ENCODE measurements at places on chromosomes 12 and 14. TPM values are rescaled to one million over a fixed set of nuclear protein-coding genes. Genes with fewer than 3 reads are reported as not detected.

GRCh38 chr14:84760489-84761126 is 769.3 kb upstream of the FLRT2 start:
- DNase-seq, result no peak
- H3K27ac ChIP-seq, result no peak overlapping the region
- no peaks in the 10 kb centered on the region for H3K36me3 ChIP-seq
- no peaks in the 10 kb centered on the region for H3K4me1 ChIP-seq

- no peaks in the 10 kb centered on the region for H3K27me3 ChIP-seq
- peaks cover 16% of the 10 kb centered on the region for H3K4me1 ChIP-seq
- H3K27ac ChIP-seq, result no peak overlapping the region
- DNase-seq, result peak; percentile 8
- peak overlapping the region; percentile 99 for H3K4me3 ChIP-seq
- H3K36me3 ChIP-seq, result peaks cover 20% of the 10 kb centered on the region
Measured at GRCh38 chr12:132142679-132143335, 1.3 kb downstream of the DDX51 start.

GRCh38 chr14:26984311-26985177 is 386.7 kb upstream of the NOVA1 start:
- H3K27ac ChIP-seq, result no peak overlapping the region
- no peaks in the 10 kb centered on the region for H3K36me3 ChIP-seq
- H3K4me1 ChIP-seq, result no peaks in the 10 kb centered on the region
- H3K4me3 ChIP-seq, result no peak overlapping the region
- peak; percentile 94 for DNase-seq
- H3K27me3 ChIP-seq, result no peaks in the 10 kb centered on the region

GRCh38 chr12:113232840-113233585 is 11.7 kb downstream of the TPCN1 start:
- peak overlapping the region; percentile 66 for H3K27ac ChIP-seq
- DNase-seq, result no peak
- H3K4me3 ChIP-seq, result no peak overlapping the region
- H3K36me3 ChIP-seq, result peaks cover 79% of the 10 kb centered on the region
- H3K4me1 ChIP-seq, result no peaks in the 10 kb centered on the region
- no peaks in the 10 kb centered on the region for H3K27me3 ChIP-seq

GRCh38 chr12:109590566-109590965 is 17.0 kb downstream of the MVK start:
- peaks cover 99% of the 10 kb centered on the region for H3K36me3 ChIP-seq
- no peak for DNase-seq
- H3K4me1 ChIP-seq, result no peaks in the 10 kb centered on the region
- no peaks in the 10 kb centered on the region for H3K27me3 ChIP-seq

- no peak overlapping the region for H3K4me3 ChIP-seq
- DNase-seq, result no peak
- H3K4me1 ChIP-seq, result peaks cover 58% of the 10 kb centered on the region
- no peaks in the 10 kb centered on the region for H3K36me3 ChIP-seq
Measured at GRCh38 chr12:26941215-26941594, 2.9 kb downstream of the FGFR1OP2 start.

GRCh38 chr14:103444837-103445524 is 59.8 kb downstream of the MARK3 start:
- H3K4me3 ChIP-seq, result no peak overlapping the region
- H3K36me3 ChIP-seq, result no peaks in the 10 kb centered on the region
- H3K4me1 ChIP-seq, result no peaks in the 10 kb centered on the region
- DNase-seq, result no peak
- no peaks in the 10 kb centered on the region for H3K27me3 ChIP-seq
- no peak overlapping the region for H3K27ac ChIP-seq

GRCh38 chr12:42502682-42503081 is 86.9 kb downstream of the PRICKLE1 start:
- H3K36me3 ChIP-seq, result no peaks in the 10 kb centered on the region
- DNase-seq, result no peak
- no peak overlapping the region for H3K4me3 ChIP-seq
- no peaks in the 10 kb centered on the region for H3K27me3 ChIP-seq

- H3K27me3 ChIP-seq, result no peaks in the 10 kb centered on the region
- DNase-seq, result no peak
Measured at GRCh38 chr12:66688846-66689439, 10.1 kb upstream of the GRIP1 start.

DNA sequence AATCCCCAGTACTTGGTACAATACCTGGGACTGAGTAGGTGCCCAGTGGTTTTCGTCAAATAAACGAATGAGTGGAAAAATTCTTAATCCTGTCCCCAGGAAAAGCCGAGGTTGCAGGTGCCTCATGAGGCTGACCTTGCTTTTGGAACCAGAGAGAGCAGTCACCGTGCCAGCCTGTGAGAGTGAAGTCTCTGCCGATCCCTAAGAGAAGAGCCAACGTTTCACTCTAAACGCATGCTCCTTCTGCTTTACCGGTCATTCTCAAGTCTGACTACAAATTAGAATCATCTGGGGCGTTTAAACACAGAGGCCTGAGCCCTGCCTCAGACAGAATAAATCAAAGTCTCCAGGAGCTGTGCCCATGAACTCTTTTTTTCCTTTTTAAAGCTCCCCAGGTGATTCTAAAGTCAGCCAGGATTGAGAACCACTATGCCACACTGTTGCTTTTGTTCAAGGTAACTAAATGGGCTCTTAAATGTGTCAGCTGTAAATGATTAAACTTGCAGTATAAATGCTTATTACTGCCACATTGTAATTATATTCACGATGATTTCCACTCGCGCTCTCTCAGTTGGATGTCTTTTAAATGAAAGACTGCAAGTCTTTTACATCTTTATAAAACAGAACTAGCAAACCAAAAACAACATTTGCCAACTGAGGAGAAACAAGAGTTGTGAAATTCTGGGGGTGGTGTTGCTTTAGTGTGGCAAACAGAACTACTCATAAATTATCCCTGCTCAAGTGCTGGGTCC is 26.9 kb downstream of the TCP11L2 start:
- H3K4me1 ChIP-seq, result peaks cover 12% of the 10 kb centered on the region
- H3K27ac ChIP-seq, result no peak overlapping the region
- H3K4me3 ChIP-seq, result no peak overlapping the region
- no peak for DNase-seq
- H3K27me3 ChIP-seq, result no peaks in the 10 kb centered on the region

DNA sequence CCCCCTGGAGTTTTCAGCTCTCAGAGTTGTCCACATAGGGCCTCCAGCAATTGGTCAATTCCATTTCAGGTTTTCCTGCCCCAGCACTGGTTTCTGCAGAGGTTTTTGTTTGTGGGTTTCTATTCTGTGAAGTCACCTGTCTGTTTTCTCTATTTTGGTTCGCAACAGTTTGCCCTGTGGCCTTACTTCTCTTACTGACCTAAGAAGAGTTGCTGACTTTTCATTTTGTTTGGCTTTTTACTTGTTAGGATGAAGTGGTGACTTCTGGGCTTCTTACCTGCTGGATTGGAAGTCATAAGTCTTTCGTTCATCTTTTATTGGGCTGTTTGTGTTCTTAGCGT is 196.4 kb upstream of the PARP11 start:
- no peak for DNase-seq
- peaks cover 4% of the 10 kb centered on the region for H3K27me3 ChIP-seq
- no peaks in the 10 kb centered on the region for H3K4me1 ChIP-seq
- H3K4me3 ChIP-seq, result no peak overlapping the region
- H3K36me3 ChIP-seq, result no peaks in the 10 kb centered on the region

GRCh38 chr12:92051441-92051840 is 94.2 kb downstream of the BTG1 start:
- H3K27me3 ChIP-seq, result no peaks in the 10 kb centered on the region
- DNase-seq, result no peak
- no peaks in the 10 kb centered on the region for H3K4me1 ChIP-seq
- H3K27ac ChIP-seq, result no peak overlapping the region
- no peaks in the 10 kb centered on the region for H3K36me3 ChIP-seq
- H3K4me3 ChIP-seq, result no peak overlapping the region

DNA sequence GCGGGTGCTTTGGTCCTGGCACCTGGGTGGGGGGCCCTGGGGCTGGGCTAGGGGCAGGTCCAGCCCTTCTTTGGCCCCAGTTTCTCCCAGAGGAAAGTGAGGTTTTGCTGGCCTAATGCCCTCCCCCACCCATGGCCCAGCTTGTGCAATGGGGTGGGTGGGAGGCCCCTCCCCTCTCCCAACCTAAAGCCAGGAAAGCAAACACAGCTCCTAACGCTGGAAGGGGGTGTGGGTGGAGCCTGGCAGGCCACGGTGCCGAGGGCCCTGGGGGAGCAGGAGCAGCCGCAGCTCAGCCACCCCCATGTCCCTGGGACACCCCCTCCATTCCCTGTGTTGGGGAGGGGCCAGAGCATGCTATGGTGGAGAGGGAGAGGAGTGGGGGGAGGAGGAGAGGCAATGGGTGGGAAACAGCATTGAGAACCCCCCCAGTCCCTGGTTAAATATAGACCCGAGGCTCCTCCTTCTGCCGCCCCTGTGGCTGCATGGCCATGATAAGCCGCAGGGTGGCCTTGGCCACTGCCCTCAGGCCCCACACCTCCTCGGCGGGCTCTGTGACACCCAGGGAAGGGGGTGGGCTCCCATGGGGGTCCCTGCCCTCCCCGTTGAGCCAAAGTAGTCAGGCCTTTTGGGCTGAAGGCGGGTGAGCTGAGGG is 4.7 kb downstream of the EXOC3L4 start:
- H3K4me1 ChIP-seq, result peaks cover 25% of the 10 kb centered on the region
- H3K4me3 ChIP-seq, result no peak overlapping the region
- no peak for DNase-seq
- H3K27ac ChIP-seq, result no peak overlapping the region
- no peaks in the 10 kb centered on the region for H3K36me3 ChIP-seq

DNA sequence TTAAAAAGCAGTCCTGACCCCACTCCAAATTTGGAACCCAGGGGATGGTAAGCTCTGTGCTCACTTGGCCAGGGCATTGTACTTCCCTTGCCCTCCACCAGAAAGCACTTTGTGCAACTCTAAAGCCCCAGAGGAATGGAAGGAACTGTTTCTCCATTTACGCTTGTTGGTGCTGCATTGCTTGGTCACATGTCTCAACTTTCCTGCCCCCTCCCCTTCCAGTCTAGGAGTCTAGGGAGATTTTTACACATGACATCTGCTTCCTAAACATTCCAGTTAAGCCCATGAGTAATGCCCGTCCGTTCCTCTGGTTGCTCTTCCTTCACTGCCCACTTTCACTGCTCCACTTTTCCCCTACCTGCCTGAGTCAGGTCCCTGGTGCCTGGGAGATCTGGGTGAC is 92.6 kb upstream of the MAP1LC3B2 start:
- H3K4me1 ChIP-seq, result no peaks in the 10 kb centered on the region
- no peak for DNase-seq
- H3K36me3 ChIP-seq, result no peaks in the 10 kb centered on the region
- no peak overlapping the region for H3K27ac ChIP-seq
- H3K27me3 ChIP-seq, result no peaks in the 10 kb centered on the region
- H3K4me3 ChIP-seq, result no peak overlapping the region

- no peak overlapping the region for H3K27ac ChIP-seq
- no peak for DNase-seq
- no peak overlapping the region for H3K4me3 ChIP-seq
- H3K27me3 ChIP-seq, result no peaks in the 10 kb centered on the region
Measured at GRCh38 chr12:12872934-12873275, 18.5 kb upstream of the GPRC5A start.

- no peaks in the 10 kb centered on the region for H3K4me1 ChIP-seq
- no peak overlapping the region for H3K4me3 ChIP-seq
- H3K27ac ChIP-seq, result no peak overlapping the region
- DNase-seq, result no peak
- H3K27me3 ChIP-seq, result peaks cover 66% of the 10 kb centered on the region
Measured at GRCh38 chr12:52691841-52692150, 11.5 kb downstream of the KRT77 start.

Gene EXD2
- 17.4 TPM for total RNA-seq

Gene LUM
- 41.7 TPM for total RNA-seq

Gene KCNJ8
- 7.4 TPM for total RNA-seq

Gene NPFF
- not detected for total RNA-seq

Gene FAM181A
- total RNA-seq, result not detected

Gene SLC38A6
- 30.6 TPM for total RNA-seq

Gene ACVRL1
- total RNA-seq, result 68.4 TPM

Measured in tibial nerve (tissue), 4 donors.